Upper lobe of left lung (tissue), 6 donors: ENCODE measurements at places on chromosomes 3 and 15. TPM values are rescaled to one million over a fixed set of nuclear protein-coding genes. Genes with fewer than 3 reads are reported as not detected.

DNA sequence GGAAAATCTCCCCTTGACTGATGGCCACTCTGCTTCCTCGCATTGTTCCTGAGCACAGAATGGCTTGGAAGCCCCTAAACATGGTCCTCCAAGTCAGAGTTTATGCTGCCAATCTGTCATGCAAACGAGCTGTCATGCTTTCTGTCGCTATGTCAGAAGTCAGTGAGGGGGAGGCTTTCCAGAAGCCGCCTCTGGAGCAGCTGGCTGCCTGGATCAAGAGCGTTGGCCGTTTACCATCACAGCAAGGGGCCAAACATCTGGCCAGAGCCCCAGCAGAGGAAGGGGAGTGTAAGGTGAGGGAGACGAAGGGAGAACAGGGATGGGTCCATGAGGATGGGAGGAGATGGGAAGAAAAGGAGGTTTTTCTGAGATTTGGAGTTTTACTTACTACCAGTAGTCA lies 372.6 kb upstream of the NR2F2 start:
- H3K27me3 ChIP-seq, result no peaks in the 10 kb centered on the region
- H3K4me1 ChIP-seq, result no peaks in the 10 kb centered on the region
- H3K36me3 ChIP-seq, result no peaks in the 10 kb centered on the region
- no peak overlapping the region for H3K4me3 ChIP-seq
- no peak for DNase-seq

- H3K27ac ChIP-seq, result no peak overlapping the region
- H3K4me1 ChIP-seq, result no peaks in the 10 kb centered on the region
- no peak overlapping the region for H3K4me3 ChIP-seq
- no peak for DNase-seq
- H3K27me3 ChIP-seq, result no peaks in the 10 kb centered on the region
Measured at GRCh38 chr3:62587169-62587568, 213.8 kb upstream of the FEZF2 start.

Gene RPP25
- total RNA-seq, result 17.8 TPM

GRCh38 chr3:108548304-108548703 lies 37.9 kb upstream of the MYH15 start:
- DNase-seq, result no peak
- no peak overlapping the region for H3K4me3 ChIP-seq
- no peak overlapping the region for H3K27ac ChIP-seq
- no peaks in the 10 kb centered on the region for H3K4me1 ChIP-seq
- no peaks in the 10 kb centered on the region for H3K27me3 ChIP-seq

GRCh38 chr15:77631745-77632533 lies 773 bp downstream of the LINGO1 start:
- H3K4me3 ChIP-seq, result no peak overlapping the region
- H3K27me3 ChIP-seq, result peaks cover 40% of the 10 kb centered on the region
- H3K4me1 ChIP-seq, result peaks cover 37% of the 10 kb centered on the region
- H3K27ac ChIP-seq, result no peak overlapping the region
- H3K36me3 ChIP-seq, result no peaks in the 10 kb centered on the region
